ENCODE measurements at places on chromosomes 1 and 21. TPM values are rescaled to one million over a fixed set of nuclear protein-coding genes. Genes with fewer than 3 reads are reported as not detected.

GREM2 gene
- 47.8 TPM for total RNA-seq

FCN3 gene
- not detected for total RNA-seq

SLC30A2 gene
- total RNA-seq, result not detected

TRABD2B gene
- total RNA-seq, result not detected

OLIG1 gene
- total RNA-seq, result not detected

TFF3 gene
- total RNA-seq, result not detected

TMEM81 gene
- total RNA-seq, result 2.2 TPM

SLC44A3 gene
- 1.6 TPM for total RNA-seq

OR6N1 gene
- total RNA-seq, result not detected

KIF26B gene
- total RNA-seq, result 7.8 TPM

PLA2G2D gene
- not detected for total RNA-seq

WNT3A gene
- total RNA-seq, result not detected

IL6R gene
- total RNA-seq, result 8.8 TPM

GNAT2 gene
- total RNA-seq, result not detected

FCRL2 gene
- total RNA-seq, result not detected

FCER1A gene
- not detected for total RNA-seq

CHI3L1 gene
- 0.22 TPM for total RNA-seq

THEM5 gene
- total RNA-seq, result not detected

KRTAP12-2 gene
- total RNA-seq, result not detected

ASTN1 gene
- not detected for total RNA-seq

KIAA0040 gene
- 0.22 TPM for total RNA-seq

BEND5 gene
- not detected for total RNA-seq

CD1C gene
- not detected for total RNA-seq

CFAP107 gene
- total RNA-seq, result not detected

STUM gene
- not detected for total RNA-seq

HDGF gene
- 185 TPM for total RNA-seq

MTF2 gene
- total RNA-seq, result 14.1 TPM

PLEKHA6 gene
- 8.3 TPM for total RNA-seq

TIE1 gene
- total RNA-seq, result not detected

SPRR2F gene
- not detected for total RNA-seq

GPATCH3 gene
- 6.3 TPM for total RNA-seq

ZMYND12 gene
- 3.2 TPM for total RNA-seq

ERG gene
- 0.76 TPM for total RNA-seq

C1orf105 gene
- not detected for total RNA-seq

PCP4L1 gene
- not detected for total RNA-seq

TNFRSF9 gene
- total RNA-seq, result not detected

OPTC gene
- total RNA-seq, result not detected

ADGRL2 gene
- 43.4 TPM for total RNA-seq

C4BPA gene
- not detected for total RNA-seq

PROK1 gene
- not detected for total RNA-seq

VSIG8 gene
- not detected for total RNA-seq

OR10T2 gene
- not detected for total RNA-seq

IFI16 gene
- 36.4 TPM for total RNA-seq

CDA gene
- total RNA-seq, result 5.9 TPM

DDR2 gene
- total RNA-seq, result 194 TPM

MKNK1 gene
- total RNA-seq, result 8.9 TPM

CFAP141 gene
- not detected for total RNA-seq

FCER1G gene
- total RNA-seq, result not detected
